ENCODE measurements at places on chromosomes 4 and X. TPM values are rescaled to one million over a fixed set of nuclear protein-coding genes. Genes with fewer than 3 reads are reported as not detected.

DNA sequence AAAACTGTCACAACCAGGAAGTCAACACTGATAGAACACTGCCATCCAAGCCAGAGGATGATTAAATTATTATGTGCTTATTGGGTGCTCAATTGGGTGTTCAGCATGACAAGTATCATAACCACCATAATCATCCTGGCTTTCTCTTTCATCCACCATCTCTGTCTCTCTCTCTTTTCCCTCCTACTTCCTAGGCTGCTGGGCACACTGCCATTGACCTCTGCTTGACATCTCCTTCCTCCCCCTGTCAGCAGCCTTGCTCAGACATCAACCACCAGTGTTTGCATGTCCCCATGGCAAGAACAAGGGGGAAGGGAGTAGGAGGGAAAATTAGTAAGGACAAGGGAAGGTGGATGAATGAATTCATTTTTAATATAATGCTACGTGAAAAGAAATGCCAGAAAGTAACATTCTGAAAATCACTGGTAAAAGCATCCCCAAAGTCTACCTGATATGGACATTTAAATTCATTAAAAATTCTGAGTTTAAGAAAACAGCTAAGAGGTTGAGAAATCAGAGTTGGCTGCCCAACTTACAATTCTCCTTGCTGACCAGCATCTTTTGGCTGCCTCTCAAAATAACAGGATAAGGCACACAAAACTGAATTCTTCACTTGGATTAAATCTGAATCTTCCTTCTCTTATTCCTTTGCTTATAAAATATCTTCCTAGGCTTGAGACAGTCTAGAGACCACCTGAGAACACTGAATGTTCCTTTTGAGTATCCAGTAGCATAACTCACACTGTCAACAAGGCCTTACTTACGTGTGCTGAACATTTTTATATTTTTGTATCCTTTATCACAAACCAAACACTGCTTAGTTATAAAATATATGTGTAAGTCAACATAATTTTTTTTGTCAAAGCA lies 48.5 kb downstream of the SNCA start:
- H3K36me3 ChIP-seq, result no peaks in the 10 kb centered on the region
- no peak overlapping the region for H3K27ac ChIP-seq
- no peak overlapping the region for H3K4me3 ChIP-seq
- no peaks in the 10 kb centered on the region for H3K4me1 ChIP-seq
- no peak for DNase-seq
- no peaks in the 10 kb centered on the region for H3K27me3 ChIP-seq

GRCh38 chrX:17554914-17555313 lies 179.9 kb downstream of the NHS start:
- no peak overlapping the region for H3K27ac ChIP-seq
- no peak for DNase-seq
- H3K4me1 ChIP-seq, result no peaks in the 10 kb centered on the region
- no peaks in the 10 kb centered on the region for H3K36me3 ChIP-seq
- H3K27me3 ChIP-seq, result peaks cover 9% of the 10 kb centered on the region

DNA sequence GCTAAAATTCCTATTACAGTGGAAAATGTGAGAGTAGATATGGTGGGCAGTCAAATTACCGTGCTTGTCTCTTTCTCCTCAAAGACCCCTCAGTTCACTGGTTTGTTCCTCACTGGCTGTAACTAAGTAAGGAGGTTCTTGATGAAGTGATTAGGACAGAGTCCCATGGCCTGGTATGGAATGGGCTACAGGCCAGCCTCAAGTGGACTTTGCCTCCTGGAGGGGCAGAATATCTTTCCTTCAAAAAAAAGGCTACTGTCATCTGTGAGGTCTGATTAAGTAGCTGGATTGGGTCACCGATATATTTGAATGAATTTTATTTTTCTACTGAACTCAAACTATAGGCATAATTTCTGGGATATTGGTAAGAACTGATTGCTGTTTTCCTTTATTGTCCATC lies 38.5 kb upstream of the TMEM164 start:
- H3K27me3 ChIP-seq, result no peaks in the 10 kb centered on the region
- no peak overlapping the region for H3K4me3 ChIP-seq
- H3K27ac ChIP-seq, result no peak overlapping the region
- H3K36me3 ChIP-seq, result no peaks in the 10 kb centered on the region
- no peak for DNase-seq

DNA sequence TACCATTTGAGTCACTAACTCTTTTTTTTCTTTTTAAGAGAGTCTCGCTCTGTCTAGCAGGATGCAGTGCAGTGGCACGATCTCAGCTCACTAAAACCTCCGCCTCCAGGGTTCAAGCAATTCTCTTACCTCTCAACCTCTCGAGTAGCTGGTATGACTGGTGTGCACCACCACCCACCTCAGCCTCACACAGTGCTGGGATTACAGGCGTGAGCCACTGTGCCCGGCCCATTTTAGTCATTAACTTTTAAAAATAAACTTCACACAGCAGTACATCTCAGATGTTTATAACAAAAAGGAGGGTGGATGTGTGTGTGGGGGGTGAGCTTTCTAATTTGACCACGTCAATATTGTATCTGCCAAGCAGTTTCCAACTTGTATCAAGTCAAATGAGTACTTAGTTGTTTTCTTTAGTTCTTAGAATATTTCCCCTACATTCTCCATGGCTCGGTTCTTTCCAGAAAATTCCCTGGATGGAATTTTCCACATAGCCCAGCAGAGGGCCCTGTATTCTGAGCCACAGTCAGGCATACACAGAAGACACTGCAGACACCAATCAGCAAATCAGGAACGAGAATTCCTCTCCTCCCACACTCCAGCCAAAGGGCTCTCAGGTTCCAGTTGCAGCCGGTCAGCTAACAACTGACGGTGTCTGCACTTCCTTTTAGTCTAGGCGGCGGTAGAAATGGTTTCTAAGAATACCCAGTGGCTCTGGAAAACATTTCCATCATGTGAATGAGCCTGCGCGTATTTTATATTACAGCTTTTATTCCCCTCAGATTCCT lies 20.1 kb upstream of the ARAF start:
- DNase-seq, result no peak
- no peaks in the 10 kb centered on the region for H3K36me3 ChIP-seq
- no peak overlapping the region for H3K27ac ChIP-seq
- no peaks in the 10 kb centered on the region for H3K27me3 ChIP-seq
- H3K4me3 ChIP-seq, result peak overlapping the region; percentile 19

DNA sequence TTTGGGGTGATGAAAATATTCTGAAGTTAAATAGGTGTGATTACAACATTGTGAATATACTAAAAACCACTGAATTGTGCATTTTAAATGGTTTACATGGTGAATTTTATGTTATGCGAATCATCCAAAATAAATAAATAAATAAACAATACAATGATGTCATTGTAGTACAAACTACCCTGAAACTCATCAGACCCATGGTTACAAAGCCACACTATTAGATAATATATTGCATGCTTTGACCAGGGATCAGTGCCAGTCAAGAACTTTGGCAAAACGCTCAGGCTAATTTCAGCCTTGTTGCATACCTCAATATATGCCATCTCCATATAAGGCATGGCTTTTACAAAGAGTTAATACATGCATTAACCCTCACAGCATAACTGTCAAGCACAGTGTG lies 45.5 kb upstream of the XIAP start:
- H3K4me3 ChIP-seq, result no peak overlapping the region
- no peak for DNase-seq
- H3K36me3 ChIP-seq, result no peaks in the 10 kb centered on the region
- H3K4me1 ChIP-seq, result peaks cover under 1% of the 10 kb centered on the region
- no peaks in the 10 kb centered on the region for H3K27me3 ChIP-seq

DNA sequence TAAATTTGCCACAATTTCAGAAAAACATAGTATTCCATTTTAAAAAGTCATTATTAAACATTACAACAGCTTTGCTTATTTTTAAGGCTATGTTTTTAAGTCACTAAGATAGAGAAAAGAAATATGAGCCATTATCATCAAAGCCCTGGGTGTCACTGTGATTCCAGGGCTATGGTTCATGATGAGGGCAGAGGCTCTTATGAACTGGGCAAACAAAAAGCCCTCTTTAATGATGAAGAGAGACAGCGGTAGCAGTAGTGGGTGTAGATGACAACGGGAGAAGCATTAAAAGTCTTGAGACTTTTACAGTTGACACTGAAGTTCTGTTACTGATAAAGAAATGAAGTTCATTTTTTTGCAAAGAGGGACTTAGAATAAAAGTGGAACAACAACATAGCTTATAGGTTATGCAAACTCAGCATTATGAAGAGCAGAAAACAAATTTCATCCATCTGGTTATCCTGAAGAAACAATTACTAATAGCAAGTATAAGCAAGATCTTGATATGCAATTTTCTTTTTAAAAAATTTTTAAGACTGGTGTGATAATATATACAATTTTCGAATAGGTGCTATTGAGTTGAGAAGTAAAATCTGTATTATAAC lies 202.7 kb upstream of the ETNPPL start:
- no peaks in the 10 kb centered on the region for H3K4me1 ChIP-seq
- H3K36me3 ChIP-seq, result no peaks in the 10 kb centered on the region
- H3K27me3 ChIP-seq, result no peaks in the 10 kb centered on the region
- H3K4me3 ChIP-seq, result no peak overlapping the region
- no peak for DNase-seq

DNA sequence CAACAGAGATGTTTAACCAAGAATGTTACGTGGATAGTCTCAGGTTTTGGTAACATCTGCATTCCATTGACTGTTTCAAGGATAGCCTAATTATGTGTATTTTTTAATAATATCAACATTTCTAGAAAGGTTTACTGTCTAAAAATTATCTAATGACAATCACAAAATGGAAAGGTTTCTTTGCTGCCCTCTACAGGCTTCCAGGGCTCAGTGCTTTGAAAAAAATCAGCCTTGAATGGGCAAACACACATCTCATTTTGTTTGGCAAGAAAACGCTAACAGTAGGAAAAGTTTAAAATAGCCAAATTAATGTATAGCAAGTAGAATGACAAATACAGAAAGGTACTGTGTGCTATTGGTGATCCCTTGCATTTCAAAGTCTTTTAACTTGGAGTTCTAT lies 223.4 kb upstream of the PRPS2 start:
- no peaks in the 10 kb centered on the region for H3K36me3 ChIP-seq
- no peaks in the 10 kb centered on the region for H3K27me3 ChIP-seq
- H3K4me1 ChIP-seq, result no peaks in the 10 kb centered on the region
- DNase-seq, result no peak

GRCh38 chr4:4994312-4995097 lies 24.8 kb downstream of the CYTL1 start:
- peaks cover 2% of the 10 kb centered on the region for H3K4me1 ChIP-seq
- H3K36me3 ChIP-seq, result no peaks in the 10 kb centered on the region
- H3K27ac ChIP-seq, result no peak overlapping the region
- peaks cover 58% of the 10 kb centered on the region for H3K27me3 ChIP-seq

DNA sequence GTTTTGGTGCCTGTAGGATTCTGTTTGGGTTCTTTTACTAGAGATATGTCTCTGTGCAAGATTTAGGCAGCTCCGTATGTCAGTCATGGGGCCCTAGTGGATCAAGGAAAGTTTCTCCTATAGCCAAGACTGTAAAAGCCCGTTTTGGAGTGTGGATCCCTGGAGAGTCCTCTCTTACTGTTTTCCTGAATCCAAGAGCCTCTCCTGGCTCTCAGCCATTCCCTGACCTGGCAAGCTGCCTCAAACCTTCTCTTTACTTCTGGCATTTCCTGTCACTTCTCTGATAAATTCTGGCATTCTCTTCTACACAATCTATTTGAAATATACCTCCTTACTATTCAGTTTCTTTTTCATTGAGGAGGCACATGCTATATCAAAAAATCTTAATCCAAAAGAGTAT lies 41.4 kb downstream of the DCAF12L2 start:
- H3K4me1 ChIP-seq, result no peaks in the 10 kb centered on the region
- no peaks in the 10 kb centered on the region for H3K27me3 ChIP-seq
- no peaks in the 10 kb centered on the region for H3K36me3 ChIP-seq
- no peak overlapping the region for H3K4me3 ChIP-seq
- DNase-seq, result no peak

- H3K27ac ChIP-seq, result no peak overlapping the region
- H3K4me3 ChIP-seq, result no peak overlapping the region
- no peak for DNase-seq
- peaks cover 5% of the 10 kb centered on the region for H3K4me1 ChIP-seq
- H3K36me3 ChIP-seq, result no peaks in the 10 kb centered on the region
Observed at GRCh38 chr4:56619816-56620215, 61.3 kb downstream of the HOPX start.

- no peak for DNase-seq
- no peaks in the 10 kb centered on the region for H3K27me3 ChIP-seq
- peaks cover 9% of the 10 kb centered on the region for H3K4me1 ChIP-seq
- peaks cover 2% of the 10 kb centered on the region for H3K36me3 ChIP-seq
- peak overlapping the region; percentile 94 for H3K27ac ChIP-seq
Observed at GRCh38 chr4:88697141-88697540, 488 bp downstream of the NAP1L5 start.

DNA sequence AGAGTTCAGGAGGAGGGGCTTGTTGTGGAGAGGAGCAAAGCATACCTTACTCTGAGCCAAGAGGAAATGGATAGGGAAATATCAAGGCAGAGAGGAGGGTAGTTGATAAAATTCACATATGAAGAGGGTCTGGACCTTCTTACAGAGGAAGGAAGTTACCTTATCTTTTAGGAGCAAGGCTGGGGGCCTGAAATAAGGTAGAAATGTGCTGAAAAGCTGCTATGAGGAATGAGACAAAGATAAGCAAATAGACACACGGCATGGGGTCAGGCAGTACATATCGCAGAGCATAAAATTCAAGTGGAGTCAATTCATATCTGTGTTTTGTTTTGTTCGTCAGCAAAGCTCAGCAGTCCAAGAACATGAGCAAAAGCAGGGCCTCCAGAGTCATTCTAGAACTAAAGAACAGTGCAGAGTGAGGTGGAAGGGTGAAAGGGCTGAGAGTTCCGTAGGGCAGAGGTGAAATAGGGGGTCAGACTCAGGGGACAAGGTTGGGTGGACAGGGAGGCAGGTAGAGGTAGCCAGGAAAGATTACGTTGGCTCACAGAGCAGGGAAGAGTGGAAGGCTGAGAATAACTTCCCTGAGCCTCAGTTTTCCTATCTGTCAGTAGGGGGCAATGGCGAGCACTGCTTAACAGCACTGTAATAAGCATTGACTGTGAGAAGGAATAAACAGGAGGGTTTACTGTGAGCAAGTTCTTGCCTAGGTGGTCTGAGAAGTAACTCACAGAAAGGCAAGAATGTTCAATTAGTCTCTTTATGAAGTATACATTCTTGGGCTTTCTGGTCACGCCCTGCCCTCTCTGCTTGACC lies 9.2 kb downstream of the VSIG4 start:
- no peaks in the 10 kb centered on the region for H3K4me1 ChIP-seq
- H3K4me3 ChIP-seq, result no peak overlapping the region
- DNase-seq, result no peak
- H3K36me3 ChIP-seq, result no peaks in the 10 kb centered on the region

DNA sequence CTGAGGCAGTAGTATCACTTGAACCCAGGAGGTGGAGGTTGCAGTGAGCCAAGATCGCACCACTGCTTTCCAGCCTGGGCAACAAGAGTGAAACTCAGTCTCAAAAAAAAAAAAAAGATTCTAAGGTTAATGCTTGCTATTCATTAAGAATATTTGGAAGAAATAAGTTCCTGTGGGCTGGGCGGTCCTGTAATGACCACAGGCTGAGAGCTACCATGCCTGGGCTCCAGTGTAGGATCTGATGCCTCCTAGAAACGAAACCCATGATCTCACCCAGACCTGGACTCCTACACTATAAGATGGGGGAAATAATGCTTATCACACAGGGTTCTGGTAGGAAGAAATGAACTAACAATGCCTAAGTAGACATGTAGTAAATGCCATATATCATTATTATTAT lies 17.8 kb downstream of the TMEM192 start:
- H3K4me1 ChIP-seq, result no peaks in the 10 kb centered on the region
- peak overlapping the region; percentile 43 for H3K27ac ChIP-seq
- DNase-seq, result no peak
- no peak overlapping the region for H3K4me3 ChIP-seq
- no peaks in the 10 kb centered on the region for H3K27me3 ChIP-seq

- no peaks in the 10 kb centered on the region for H3K27me3 ChIP-seq
- no peak for DNase-seq
- H3K36me3 ChIP-seq, result no peaks in the 10 kb centered on the region
Observed at GRCh38 chr4:6283282-6283681, 13.6 kb downstream of the WFS1 start.

Gene KLHL4
- not detected for total RNA-seq

Gene FATE1
- total RNA-seq, result not detected

Gene GABRQ
- total RNA-seq, result not detected

Gene BBS12
- total RNA-seq, result 1.6 TPM

Data from T-helper 17 cell (primary cell).